Natural killer cell (primary cell): ENCODE measurements at places on chromosomes 11 and 22. TPM values are rescaled to one million over a fixed set of nuclear protein-coding genes. Genes with fewer than 3 reads are reported as not detected.

DNA sequence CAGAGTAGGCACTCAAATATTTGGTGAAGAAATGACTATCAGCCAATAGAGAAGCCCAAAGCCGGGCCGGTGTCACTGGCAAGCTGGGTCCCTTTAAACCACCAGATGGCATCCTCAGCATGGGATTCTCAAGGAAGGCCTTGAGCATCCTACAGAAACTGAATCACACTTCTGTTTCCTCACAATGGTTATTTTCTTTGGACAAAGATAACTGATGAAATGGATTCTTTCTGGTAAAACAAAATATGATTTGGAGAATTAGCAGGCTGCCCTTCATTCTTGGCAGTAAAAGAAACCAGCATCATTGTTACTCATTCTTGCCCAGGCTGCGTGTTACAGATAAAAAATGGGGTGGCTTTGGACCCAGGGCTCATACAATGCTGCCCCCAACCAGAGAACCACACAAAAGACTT is 30.3 kb upstream of the ASPHD2 start:
- no peaks in the 10 kb centered on the region for H3K36me3 ChIP-seq
- H3K4me1 ChIP-seq, result no peaks in the 10 kb centered on the region
- no peak overlapping the region for H3K27ac ChIP-seq
- no peak overlapping the region for H3K4me3 ChIP-seq
- DNase-seq, result no peak

- no peaks in the 10 kb centered on the region for H3K27me3 ChIP-seq
- DNase-seq, result no peak
- no peaks in the 10 kb centered on the region for H3K4me1 ChIP-seq
- H3K36me3 ChIP-seq, result no peaks in the 10 kb centered on the region
Observed at GRCh38 chr11:108859510-108859909, 194.6 kb downstream of the DDX10 start.

DNA sequence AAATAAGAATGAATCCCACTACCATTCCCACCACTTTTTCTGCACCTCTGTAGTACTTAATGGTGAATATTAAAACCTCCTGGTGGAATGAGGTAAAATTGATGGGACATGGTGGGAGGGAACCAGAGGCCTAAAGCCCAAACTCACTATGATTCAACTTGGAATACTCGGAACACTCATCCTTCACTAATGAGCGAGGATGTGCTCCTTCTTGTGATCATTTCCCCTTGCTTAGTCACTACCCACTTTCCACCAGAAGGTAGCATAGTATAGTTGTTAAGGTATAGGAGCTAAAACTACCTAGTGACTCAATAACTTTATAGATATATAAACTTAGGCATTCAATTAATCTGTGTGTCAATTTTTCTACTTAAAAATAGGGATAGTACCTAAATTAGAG is 728.9 kb downstream of the OPCML start:
- DNase-seq, result no peak
- no peak overlapping the region for H3K4me3 ChIP-seq
- no peaks in the 10 kb centered on the region for H3K27me3 ChIP-seq
- no peaks in the 10 kb centered on the region for H3K4me1 ChIP-seq

DNA sequence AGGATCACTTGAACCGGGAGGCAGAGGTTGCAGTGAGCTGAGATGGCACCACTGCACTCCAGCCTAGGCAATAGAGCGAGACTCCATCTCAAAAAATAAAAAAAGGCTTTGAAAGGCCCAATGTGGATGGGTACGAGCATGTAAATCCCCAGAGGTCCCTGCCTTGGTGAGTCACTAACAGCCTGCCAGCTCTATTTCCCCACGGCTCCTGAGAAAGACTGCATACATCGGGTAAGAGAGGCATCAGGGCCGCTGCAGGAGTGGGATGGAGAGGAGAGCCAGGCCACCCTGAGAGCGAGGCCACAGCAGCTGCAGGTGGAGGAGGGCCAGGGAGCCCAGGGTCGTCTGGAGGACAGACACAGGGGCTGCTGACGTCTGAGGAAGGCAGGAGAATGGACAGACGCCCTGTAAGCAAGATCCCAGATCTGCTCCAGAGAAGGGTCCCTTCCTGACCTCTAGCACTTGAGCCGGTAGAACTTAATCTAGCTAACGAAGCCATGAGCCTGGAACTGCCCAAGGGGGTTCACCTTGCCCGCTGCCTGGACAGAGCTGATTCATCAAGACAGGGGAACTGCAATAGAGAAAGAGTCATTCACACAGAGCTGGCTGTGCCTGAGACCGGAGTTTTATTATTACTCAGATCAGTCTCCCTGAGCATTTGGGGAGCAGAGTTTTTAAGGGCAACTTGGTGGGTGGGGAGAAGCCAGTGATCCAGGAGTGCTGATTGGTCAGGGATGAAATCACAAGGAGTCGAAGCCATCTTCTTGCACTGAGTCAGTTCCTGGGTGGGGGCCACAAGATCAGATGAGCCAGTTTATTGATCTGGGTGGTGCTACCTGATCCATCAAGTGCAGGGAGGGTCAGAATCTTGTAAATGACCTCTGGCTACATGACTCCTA is 5.1 kb upstream of the KRTAP5-9 start:
- no peak for DNase-seq
- no peaks in the 10 kb centered on the region for H3K36me3 ChIP-seq
- H3K27me3 ChIP-seq, result no peaks in the 10 kb centered on the region
- no peak overlapping the region for H3K27ac ChIP-seq
- H3K4me1 ChIP-seq, result no peaks in the 10 kb centered on the region

DNA sequence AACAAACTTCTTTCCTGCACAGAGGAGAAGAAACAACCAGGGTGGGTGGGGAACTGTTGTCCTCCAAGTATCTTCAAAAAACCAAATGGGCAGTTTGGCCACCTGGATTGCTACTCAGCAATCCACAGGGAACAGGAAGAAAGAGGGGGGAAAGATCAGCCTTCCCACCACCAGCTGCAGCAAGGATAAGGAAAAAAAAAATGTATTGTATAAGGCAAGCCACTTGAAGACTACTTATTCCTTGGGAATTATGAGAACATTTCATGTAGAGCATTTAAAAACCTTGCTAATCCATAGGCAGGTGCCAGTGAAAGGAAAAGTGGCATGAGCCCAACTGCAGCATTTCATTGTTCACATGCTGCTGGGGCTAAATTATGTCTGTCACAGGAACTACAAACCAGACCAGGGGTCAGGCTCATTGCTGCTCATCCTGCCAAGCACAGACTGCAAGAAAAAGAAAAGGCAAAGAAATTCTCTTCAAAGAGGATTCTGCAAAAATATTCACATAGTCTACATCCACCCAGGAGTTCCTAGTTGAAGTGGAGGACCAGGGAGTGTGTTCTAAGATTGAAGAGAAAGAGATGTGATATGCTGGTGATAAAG is 2.2 kb downstream of the RAB30 start:
- no peak overlapping the region for H3K27ac ChIP-seq
- H3K4me1 ChIP-seq, result peaks cover 25% of the 10 kb centered on the region
- no peaks in the 10 kb centered on the region for H3K27me3 ChIP-seq
- DNase-seq, result no peak
- H3K36me3 ChIP-seq, result no peaks in the 10 kb centered on the region

GRCh38 chr22:45615364-45615763 is 56.3 kb upstream of the ATXN10 start:
- no peak overlapping the region for H3K27ac ChIP-seq
- no peak overlapping the region for H3K4me3 ChIP-seq
- H3K4me1 ChIP-seq, result peaks cover 10% of the 10 kb centered on the region
- no peaks in the 10 kb centered on the region for H3K36me3 ChIP-seq
- DNase-seq, result no peak

GRCh38 chr11:66834943-66835342 is 8.3 kb upstream of the RCE1 start:
- H3K27me3 ChIP-seq, result no peaks in the 10 kb centered on the region
- H3K27ac ChIP-seq, result no peak overlapping the region
- no peak for DNase-seq
- H3K36me3 ChIP-seq, result peaks cover 7% of the 10 kb centered on the region
- no peaks in the 10 kb centered on the region for H3K4me1 ChIP-seq
- H3K4me3 ChIP-seq, result no peak overlapping the region

DNA sequence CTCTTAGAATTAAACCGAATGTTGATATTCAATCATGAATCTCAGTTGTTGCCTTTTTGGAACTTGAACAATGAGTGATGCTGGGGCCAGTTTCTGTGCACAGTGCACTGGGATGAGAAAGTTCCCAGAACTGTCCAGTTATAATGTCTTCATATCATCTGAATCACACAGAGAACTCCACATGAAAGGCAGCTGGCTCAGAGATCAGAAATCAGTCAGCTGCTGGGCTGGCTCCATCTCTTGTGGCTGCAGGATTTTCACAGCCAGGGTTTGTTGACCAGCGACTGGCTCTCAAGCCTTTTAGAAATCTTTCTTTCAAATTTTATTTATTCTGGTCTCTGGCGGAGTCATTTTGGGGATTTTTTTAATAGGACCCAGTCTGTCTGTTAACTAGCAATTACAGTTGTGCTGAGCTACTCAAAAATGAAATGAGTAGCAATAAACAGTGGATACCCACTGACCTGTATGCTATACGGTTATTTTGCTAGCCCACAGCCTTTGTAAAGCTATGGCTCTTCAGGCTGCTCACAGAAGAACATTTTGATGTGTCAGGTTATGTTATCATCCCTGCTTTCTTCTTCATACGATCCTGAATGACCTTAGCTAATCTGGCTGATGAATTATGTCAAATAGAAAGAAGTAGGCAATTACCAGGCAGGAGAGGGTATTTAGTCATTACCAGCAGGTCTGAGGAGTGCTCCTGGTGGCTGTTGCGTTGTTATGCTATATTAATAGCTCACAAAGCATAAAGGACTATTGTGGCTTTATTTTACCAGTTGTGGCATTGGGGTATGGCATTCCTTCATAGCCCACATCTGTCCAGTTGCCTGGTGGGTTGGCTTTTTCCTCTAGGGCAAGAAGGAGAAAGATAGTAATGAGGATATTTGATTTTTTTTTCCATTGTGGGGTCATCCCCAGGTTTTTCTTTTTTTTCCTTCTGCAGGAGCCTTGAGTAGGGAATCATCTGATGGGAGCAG is 3.6 kb downstream of the FAT3 start:
- H3K4me3 ChIP-seq, result no peak overlapping the region
- no peaks in the 10 kb centered on the region for H3K4me1 ChIP-seq
- H3K27ac ChIP-seq, result no peak overlapping the region
- H3K36me3 ChIP-seq, result no peaks in the 10 kb centered on the region
- DNase-seq, result no peak

GRCh38 chr11:84543367-84544159 is 1083.6 kb downstream of the DLG2 start:
- H3K4me3 ChIP-seq, result no peak overlapping the region
- no peaks in the 10 kb centered on the region for H3K27me3 ChIP-seq
- H3K4me1 ChIP-seq, result no peaks in the 10 kb centered on the region
- DNase-seq, result no peak
- H3K27ac ChIP-seq, result no peak overlapping the region

DNA sequence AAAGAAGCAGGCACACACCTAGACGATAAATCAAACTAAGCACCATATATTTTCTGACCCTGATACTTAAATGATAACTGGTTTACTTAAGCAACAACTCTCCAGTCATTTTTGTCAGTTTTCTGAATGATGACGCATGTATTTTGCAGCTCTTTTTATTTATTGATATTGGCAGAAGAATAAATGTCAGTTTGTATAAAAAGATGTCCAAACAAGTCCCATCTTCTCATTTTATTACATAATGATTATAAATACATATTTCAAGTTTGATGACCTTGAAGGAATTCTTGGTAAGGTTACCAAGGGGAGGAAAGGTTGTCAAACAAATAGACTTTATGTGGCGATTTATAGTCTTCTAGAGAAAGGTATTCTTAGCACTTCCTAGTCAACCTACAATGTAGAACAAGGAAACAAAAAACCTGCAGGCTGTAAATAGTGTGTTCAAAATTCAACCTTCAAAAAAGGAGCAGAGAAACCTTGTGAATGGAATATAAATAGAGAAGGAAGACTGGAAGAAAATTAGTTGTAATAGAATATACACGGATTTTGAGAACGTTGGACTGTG is 190.7 kb downstream of the JRKL start:
- no peaks in the 10 kb centered on the region for H3K36me3 ChIP-seq
- H3K27me3 ChIP-seq, result no peaks in the 10 kb centered on the region
- H3K4me1 ChIP-seq, result no peaks in the 10 kb centered on the region
- DNase-seq, result no peak
- H3K27ac ChIP-seq, result no peak overlapping the region

DNA sequence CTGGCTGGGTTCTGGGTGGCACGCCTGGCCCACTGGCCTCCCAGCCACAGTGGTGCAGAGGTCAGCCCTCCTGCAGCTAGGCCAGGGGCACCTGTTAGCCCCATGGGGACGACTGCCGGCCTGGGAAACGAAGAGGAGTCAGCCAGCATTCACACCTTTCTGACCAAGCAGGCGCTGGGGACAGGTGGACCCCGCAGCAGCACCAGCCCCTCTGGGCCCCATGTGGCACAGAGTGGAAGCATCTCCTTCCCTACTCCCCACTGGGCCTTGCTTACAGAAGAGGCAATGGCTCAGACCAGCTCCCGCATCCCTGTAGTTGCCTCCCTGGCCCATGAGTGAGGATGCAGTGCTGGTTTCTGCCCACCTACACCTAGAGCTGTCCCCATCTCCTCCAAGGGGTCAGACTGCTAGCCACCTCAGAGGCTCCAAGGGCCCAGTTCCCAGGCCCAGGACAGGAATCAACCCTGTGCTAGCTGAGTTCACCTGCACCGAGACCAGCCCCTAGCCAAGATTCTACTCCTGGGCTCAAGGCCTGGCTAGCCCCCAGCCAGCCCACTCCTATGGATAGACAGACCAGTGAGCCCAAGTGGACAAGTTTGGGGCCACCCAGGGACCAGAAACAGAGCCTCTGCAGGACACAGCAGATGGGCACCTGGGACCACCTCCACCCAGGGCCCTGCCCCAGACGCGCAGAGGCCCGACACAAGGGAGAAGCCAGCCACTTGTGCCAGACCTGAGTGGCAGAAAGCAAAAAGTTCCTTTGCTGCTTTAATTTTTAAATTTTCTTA is 27.7 kb upstream of the TXNRD2 start:
- H3K27me3 ChIP-seq, result no peaks in the 10 kb centered on the region
- no peak overlapping the region for H3K27ac ChIP-seq
- no peak for DNase-seq
- peaks cover 34% of the 10 kb centered on the region for H3K36me3 ChIP-seq
- H3K4me1 ChIP-seq, result peaks cover 69% of the 10 kb centered on the region

GRCh38 chr11:78381865-78382264 is 35.8 kb downstream of the GAB2 start:
- H3K27ac ChIP-seq, result no peak overlapping the region
- H3K4me1 ChIP-seq, result no peaks in the 10 kb centered on the region
- no peaks in the 10 kb centered on the region for H3K27me3 ChIP-seq
- no peaks in the 10 kb centered on the region for H3K36me3 ChIP-seq
- DNase-seq, result no peak

- no peak for DNase-seq
- no peak overlapping the region for H3K4me3 ChIP-seq
- H3K36me3 ChIP-seq, result no peaks in the 10 kb centered on the region
- H3K27me3 ChIP-seq, result no peaks in the 10 kb centered on the region
- no peaks in the 10 kb centered on the region for H3K4me1 ChIP-seq
- no peak overlapping the region for H3K27ac ChIP-seq
Observed at GRCh38 chr11:14022821-14023220, 60.3 kb downstream of the SPON1 start.

SERPING1 gene
- total RNA-seq, result 0.50 TPM

RFPL3 gene
- total RNA-seq, result not detected

ADAMTS8 gene
- total RNA-seq, result not detected

ASRGL1 gene
- 3.4 TPM for total RNA-seq
